Cortex of kidney (tissue), 1 donor: ENCODE measurements at places on chromosomes 12 and 14.

- no peak for DNase-seq
These were observed 38.3 kb downstream of the TESC start for GRCh38 chr12:117060929-117061305.

GRCh38 chr14:102738373-102739189, 38.7 kb upstream of the TRAF3 start:
- no peak for DNase-seq

GRCh38 chr14:102675396-102675795, 82.9 kb downstream of the RCOR1 start:
- no peak for DNase-seq

DNA sequence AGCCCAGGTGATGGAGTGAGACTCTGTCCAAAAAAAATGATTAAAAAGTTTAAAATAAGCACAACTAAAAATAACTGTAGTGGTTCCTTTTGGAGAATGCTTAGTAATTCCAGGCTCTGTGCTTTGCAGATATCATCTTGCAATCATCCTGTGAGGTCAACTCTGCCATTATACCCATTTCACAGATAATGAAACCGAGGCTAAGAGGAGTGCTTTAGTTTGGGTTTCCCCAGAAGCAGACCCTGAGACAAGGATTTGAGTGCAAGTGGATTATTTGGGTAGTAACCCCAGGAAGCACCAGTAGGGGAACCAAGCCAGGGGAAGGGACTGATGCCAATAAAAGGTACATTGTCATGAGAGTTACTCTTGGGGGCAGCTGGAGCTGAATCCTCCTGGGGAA, 44.7 kb downstream of the RIN3 start:
- no peak for DNase-seq

GRCh38 chr12:114671066-114671442, 12.9 kb downstream of the TBX3 start:
- DNase-seq: no peak

GRCh38 chr12:124651516-124652273, 84.3 kb upstream of the NCOR2 start:
- no peak for DNase-seq

DNA sequence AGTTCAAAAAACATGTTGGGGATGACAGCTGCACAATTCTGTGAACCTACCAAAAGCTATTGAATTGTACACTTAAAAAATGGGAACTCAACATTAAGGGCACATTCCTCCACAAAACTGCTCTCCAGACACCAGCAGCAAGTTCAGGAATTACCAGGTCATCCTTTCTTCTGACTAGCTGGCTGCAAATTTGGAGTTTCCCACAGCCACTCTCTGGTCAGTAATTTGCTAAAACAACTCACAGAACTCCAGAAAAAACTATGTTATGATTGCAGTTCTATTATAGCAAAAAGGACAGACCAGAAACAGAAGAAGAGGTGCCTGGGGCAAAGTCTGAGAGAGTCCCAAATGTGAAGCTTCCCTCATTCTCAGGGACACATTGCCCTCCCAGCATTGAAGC, 20.1 kb upstream of the PLEKHD1 start:
- no peak for DNase-seq

DNA sequence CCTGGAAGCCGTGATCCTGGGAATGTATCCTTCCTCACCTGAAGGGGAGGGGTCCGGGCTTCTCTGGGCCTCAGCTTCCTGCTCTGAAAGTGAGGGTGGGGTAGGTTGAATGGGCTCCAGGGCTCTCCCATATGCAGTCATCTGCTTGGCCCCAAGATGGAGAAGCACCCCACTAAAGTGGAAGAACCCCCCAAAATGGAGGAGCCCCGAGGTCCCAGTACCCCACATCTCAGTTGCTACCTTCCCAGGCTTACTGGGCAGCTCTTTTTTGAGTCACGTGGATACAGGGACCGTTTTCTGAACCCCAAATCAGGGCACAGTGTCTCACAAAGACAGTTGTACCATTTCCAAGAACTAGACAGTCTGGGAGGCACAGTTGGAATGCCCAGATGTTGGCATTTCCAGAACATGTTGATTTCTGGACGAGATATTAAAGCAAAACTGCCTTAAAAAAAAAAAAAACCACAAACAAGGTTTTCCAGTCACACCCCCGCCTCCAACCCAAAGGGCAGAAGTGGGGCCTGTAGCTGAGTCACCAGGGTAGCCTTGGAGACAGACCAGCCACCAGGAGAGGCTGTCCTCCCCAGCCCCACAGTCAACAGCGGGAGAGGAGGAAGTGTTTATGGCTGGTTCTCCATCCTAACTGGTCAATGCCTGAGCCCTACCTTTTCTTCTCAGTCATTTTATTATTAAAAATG, 12.1 kb downstream of the VASH1 start:
- DNase-seq: no peak

GRCh38 chr12:31819427-31819826, 90.6 kb upstream of the AMN1 start:
- no peak for DNase-seq

DNA sequence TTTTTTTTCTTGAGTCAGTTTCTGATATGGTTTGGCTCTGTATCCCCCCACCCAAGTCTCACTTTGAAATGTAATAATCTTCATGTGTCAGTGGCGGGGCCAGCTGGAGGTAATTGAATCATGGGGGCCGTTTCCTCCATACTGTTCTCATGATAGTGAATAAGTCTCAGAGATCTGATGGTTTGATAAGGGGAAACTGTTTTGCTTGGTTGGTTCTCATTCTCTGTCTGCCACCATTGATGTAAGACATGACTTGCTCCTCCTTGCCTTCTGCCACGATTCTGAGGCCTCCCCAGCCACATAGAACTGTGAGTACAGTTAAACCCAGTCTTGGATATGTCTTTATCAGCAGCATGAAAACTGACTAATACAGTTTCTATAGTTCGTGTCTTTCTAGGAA, 42.9 kb downstream of the WNK1 start:
- no peak for DNase-seq

DNA sequence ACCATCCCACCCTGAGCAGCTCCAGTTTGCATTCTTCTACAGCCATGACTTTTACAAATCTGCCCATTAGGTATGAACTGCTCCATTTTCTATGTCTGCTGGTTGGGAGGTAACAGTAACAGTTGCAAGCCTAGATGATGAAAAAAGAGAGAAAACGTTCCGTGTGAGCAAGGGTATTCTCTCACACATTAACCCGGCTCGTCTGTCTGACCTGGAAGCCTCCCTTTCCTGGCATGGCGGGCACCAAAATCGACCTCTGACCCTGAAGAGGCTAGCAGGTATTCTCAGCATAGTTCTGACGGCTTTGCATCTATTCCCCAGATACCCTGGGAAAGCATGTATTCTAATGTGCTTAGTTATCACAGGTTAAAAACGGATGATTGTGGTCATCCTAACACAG, 31.8 kb downstream of the APPL2 start:
- no peak for DNase-seq

DNA sequence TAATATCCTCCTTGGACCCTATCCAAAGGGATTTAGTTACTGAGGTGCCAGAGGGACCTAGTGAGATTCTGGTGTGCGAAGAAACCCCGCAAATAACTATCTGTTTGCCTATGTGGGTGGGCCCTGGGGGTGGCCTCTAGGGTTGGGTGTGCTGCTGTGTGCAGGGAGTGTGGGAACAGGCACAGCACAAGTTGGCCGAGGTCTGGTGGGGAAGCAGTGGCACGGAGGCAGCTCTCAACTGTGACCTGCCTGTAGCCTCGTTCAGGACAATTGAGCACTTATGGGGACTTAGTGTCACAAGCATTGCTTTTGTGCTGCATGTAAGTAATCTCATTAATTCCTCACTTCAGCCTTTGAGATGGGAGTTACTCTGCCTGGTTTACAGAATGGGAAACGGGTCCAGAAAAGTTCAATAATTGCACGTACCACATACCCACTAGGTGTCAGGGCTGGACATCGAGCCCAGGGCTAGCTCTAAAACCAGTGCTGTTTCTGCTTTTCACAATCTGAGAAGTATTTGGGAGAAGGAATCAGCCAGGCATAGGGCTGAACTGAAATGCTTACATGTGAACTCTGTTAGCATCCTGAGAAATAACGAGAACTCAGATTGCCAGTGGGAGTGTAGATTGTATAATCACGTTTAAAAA, 58.8 kb downstream of the TECPR2 start:
- no peak for DNase-seq

DNA sequence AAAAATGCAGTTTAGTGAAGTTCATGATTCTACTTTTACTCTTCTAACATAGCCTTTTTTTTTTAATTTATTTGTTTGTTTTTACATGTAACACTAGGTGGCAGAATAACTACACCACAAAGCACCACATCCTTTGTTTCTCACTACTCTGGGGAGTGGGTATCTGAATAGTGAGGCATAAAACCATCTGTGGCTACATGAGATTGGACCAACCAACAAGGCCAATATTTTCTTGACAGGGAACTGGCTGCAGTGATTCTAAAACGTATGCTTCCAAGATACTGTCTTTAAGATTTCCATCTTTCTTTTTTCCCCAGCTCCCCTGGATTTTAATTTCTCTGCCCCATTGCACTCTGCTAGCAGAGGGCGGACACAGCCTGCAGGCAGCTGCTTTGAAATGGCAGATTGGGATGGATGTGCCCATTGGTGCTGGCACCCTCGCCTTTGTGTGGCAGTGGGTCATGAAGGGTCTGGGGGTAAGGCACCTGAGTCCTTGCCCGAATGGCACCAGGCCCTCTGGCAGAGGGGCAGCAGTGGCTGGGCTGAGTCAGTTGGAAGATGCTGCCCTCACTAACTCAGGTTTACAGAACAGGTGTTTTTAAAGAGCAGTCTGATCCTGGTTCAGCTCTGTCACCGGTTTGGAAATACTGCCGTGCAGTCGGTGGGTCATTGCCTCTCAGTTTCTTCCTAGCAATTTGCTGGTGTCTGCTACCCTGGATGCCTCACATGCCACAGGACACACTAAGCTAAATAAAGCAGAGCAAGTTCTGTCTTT, 429.1 kb downstream of the RAD51B start:
- no peak for DNase-seq

- no peak for DNase-seq
These were observed 25.3 kb downstream of the TMEM117 start for GRCh38 chr12:43861015-43861839.

DNA sequence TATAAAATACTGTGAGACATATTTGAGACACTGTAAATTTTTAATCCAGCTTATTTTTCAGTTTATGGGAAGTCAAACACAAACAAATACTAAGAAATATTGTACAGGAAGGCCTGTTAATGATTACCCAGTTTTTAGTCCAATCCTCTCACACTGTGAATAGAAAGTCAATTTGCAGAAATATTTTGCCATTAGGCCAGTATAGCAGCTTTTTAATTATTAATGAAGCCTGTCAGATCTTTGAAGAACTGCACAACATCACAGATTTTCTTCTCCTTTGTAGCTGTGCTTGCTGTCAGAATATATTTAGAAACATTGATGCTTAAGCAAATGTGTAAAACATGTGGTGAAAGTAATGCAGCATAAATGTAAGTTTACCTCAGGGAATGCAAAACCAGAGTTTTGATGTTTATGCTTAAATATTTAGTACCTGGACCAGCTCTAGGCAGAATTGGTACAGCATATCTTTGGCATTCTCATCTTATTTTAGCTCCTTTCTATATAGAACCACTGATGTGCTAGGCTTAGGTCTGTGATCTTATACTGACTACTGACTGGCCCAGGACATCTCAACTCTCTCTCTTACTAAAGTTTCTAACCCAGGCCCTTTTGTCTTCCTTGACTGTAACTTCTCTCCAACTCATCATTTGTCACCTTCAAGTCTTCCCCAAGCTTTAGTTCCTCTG, 230.8 kb upstream of the NAV3 start:
- no peak for DNase-seq

DNA sequence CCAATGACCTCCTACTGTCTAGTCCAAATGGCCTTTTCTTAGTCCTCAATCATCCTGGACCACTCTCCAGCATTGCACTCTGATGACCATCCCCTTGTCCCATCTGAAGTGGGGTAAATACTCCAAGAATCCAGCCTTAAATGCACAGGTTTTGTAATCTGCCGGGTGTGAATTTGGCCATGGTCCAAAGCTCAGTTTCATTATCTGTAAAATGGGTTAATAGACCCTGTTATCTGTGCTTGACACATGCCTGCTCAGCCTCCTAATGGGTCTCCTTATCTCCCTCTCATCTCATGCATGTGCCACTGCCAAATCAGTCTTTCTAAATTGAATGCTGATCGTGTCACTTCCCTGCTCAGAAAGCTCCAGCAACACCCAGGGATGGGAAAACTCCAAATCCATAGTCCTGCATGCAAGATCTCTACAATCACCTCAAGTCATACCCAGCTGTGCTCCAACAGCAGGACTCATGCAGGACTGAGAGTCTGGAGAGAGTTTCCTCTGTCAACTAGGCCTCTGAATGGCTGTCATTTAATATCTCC, 22.3 kb downstream of the LGR5 start:
- no peak for DNase-seq

GRCh38 chr14:55715889-55716288, 135.9 kb downstream of the KTN1 start:
- no peak for DNase-seq

- no peak for DNase-seq
These were observed 521.3 kb upstream of the TMEM132C start for GRCh38 chr12:127745469-127746212.

DNA sequence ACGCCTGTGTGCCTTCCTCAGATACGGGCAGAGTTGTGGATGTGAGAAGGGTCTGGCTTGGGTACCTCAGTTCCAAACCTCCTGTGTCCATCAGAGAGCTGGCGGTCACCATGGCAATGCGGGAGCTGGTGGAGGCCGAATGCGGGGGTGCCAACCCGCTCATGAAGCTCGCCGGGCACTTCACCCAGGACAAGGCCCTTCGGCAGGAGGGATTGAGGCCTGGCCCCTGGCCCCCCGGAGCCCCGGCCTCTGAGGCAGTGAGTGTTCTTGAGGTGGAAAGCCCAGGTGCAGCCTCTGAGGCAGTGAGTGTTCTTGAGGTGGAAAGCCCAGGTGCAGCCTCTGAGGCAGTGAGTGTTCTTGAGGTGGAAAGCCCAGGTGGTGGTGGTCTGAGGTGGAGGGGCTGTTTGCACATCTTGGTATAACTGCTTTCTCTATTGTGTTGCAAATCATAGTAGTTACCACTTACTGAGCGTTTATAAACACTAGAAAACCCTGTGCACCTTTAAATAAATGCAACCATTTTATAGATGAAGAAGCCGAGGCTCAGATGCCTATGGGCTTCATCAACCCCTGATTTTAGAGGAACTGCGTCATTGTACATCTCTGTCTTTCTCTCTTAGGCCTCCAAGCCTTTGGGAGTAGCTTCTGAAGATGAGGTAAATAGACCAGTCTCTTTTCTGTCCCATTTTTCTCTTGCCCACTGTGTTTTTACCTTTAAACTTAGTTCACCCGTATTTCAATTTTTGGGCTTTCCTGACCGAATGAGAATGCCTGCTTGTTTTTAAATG, 976 bp downstream of the PEX5 start:
- no peak for DNase-seq

- DNase-seq: no peak
These were observed 3.9 kb upstream of the KRT79 start for GRCh38 chr12:52837781-52838608.

GRCh38 chr12:68610370-68611093, at the start of gene RAP1B:
RAP1B (plus strand) TSS chr12:68610899; CDS start chr12:68648725, 37,826 bp downstream.
- no peak for DNase-seq

GRCh38 chr12:30152705-30153104, 369.0 kb upstream of the TMTC1 start:
- no peak for DNase-seq

- DNase-seq: no peak
These were observed 33.5 kb downstream of the SMCO2 start for GRCh38 chr12:27480016-27480415.
